ENCODE measurements at places on chromosomes 12 and 14.
A peak's percentile ranks its signal among the peaks of the same experiment; 100 is the strongest.

- peak; percentile 13 for DNase-seq
Measured at GRCh38 chr12:105382771-105383622, 52.5 kb downstream of the C12orf75 start.

- DNase-seq = no peak
Measured at GRCh38 chr12:107329569-107330324, 236.4 kb upstream of the CRY1 start.

- DNase-seq = no peak
Measured at GRCh38 chr12:75446857-75447256, 33.7 kb upstream of the GLIPR1 start.

DNA sequence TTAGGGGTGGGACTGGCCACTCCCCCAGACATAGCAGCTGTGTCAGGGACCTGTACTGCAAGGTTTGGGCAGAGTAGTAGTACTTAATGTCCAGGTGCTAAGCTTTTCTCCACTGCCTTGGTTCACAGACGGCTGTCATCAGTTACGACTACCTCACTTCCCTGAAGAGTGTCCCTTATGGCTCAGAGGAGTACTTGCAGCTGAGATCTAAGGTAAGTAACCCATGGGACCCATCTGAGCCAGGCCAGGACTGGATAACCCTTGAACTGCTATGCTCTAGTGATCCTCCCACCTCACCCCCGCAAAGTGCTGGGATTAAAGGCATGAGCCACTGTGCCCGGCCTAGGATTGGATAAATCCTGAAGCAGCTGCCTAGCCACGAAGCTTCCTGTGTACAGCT, 22.4 kb downstream of the ADCK1 start:
- no peak for DNase-seq

DNA sequence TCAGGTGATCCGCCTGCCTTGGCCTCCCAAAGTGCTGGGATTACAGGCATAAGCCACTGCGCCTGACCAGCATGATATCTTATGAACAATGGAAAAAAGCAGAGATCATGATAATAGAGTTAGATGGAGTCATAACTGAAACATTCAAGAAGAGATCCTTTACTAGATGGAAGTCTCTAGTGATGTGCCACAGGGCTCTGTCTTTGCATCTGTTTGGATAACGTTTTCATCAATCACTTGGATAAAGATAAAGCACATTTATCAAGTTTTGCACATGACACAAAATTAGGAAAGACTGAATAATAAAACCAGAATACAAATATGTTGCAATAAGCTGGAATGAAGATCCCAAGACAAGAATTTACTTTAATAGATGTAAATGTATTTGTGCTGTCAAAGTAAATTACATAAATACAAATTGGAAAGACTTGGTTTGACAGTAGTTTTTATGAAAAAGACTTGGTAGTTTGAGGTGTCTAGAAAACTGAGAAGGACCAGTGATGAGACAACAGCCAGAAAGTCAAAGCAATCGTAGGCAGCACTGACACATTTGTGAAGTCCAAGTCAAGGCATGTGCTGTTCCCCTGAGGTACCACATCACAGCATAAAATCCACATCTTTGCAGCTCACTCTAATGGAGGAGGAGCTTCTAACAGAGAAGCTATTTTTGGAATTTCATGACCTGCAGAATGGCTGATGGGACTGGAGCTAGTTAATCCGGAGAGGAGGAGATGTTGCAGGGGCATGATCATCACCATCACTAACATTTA, 28.5 kb downstream of the GPRC5A start:
- no peak for DNase-seq

DNA sequence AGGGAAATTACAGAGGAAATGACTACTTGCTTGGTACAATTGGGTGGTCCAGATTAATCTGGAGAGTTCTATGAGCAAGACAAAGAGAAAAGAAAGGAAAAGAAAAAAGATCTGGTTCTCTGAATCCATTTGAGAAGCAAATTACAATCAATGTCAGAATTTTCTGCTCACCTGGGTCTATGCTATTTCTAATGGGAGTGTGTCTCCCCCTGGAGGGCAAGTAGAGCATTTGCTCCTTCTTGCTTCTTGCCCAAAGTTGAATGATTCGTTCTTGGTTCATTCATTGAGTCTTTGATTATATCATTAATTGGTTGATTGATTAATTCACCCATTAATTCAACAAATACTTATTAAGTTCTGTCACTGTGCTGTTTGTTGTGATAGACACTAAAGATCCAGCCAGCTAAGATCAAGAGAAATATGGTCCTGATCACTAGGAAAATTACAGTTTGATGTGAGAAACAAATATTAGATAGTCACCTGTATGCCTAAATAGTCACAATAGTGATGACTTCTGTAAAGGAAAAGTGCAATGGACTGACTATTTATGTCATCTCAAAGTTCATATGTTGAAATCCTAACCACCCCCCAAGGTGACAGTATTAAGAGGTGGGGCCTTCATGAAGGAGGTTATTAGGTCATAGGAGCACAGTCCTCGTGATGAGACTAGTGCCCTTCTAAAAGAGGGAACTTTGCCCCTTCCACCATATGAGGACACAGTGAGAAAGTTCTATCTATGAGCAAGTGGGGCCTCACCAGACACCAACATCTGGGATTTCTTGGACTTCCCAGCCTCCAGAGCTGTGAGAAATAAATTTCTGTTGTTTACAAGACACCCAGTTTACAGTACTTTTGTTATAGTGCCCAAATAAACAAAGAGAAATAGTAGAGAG, 8.0 kb upstream of the ASB8 start:
- DNase-seq = peak; percentile 19

DNA sequence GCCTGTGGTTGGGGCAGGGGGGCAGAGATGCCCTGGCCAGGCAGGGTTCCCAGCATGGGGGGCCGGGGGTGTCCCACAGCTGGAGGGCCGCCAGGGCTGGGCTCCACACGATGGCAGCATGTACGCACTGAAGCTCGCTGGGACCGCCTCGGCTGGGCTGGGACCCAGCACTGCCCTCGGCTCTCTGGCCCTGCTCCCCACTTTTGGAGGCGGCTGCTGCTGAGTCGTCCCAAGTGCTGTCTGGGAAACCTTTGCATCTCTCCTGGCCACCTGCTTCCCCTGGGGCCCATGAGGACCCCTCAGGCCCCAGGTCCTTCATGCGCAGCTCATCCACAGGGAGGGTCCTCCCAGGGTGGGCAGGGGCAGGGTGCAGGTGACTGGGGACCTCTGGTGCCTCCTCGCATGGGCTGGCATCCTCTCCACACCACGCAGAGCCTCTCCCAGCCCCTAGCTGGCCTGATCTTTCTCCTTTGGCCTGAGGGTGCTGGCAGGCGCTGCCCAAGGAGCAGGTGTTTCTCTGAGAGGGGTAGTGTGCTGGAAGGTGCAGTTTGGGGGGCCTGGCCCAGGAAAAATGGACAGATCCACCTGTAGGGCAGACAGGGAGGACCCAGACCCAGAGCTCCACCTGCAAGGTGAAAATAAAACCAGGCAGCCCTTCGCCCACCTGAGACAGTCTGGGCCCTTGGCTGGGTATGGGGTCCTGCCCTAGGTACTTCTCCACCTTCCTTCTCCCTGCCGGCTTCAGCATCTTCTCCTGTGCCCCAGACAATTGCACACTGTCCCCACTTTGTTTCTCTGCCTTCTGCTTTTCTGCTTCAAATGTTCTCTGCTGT, 46.9 kb downstream of the DLK1 start:
- no peak for DNase-seq

- no peak for DNase-seq
Measured at GRCh38 chr14:101250336-101250947, 310.9 kb upstream of the DIO3 start.

GRCh38 chr14:102759456-102760187, 17.6 kb upstream of the TRAF3 start:
- DNase-seq = no peak

DNA sequence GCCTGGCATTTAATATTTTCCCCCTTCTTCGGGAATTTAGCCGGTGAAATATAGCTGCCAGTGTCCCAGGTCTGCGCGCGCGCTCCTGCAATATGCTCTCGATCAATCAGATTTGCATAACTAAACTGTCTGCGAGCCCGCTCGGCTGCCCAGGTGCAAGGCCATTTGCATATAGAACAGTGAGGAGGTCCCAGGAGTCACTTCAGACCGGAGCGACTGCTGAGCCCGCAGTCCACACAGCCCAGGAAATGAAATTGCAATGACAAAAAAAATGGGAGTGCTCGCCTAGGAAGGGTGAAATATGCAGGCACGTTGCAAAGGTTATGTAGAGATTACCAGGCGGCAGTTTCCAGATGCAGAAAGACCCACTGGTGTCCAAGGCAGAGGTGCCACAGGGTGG, 228.5 kb downstream of the VRK1 start:
- no peak for DNase-seq

GRCh38 chr12:49370539-49370938, 3.3 kb downstream of the SPATS2 start:
- DNase-seq = no peak

- no peak for DNase-seq
Measured at GRCh38 chr12:82904219-82904790, 217.6 kb downstream of the TMTC2 start.

GRCh38 chr12:3308609-3309008, 182.4 kb upstream of the PRMT8 start:
- DNase-seq = no peak

GRCh38 chr12:2636741-2637340, 157.9 kb upstream of the FKBP4 start:
- no peak for DNase-seq

GRCh38 chr12:55470088-55470829, at the start of gene OR6C70:
Gene OR6C70, minus strand, starts transcription at chr12:55470138. Its CDS starts 0 bp downstream, at chr12:55470138.
- no peak for DNase-seq
